ENCODE measurements at places on chromosomes 7 and 10.

GRCh38 chr10:86688398-86688921, 20.1 kb downstream of the LDB3 start:
- H3K27me3 ChIP-seq = no peaks in the 10 kb centered on the region
- no peak overlapping the region for H3K4me3 ChIP-seq
- no peak overlapping the region for H3K27ac ChIP-seq
- no peaks in the 10 kb centered on the region for H3K36me3 ChIP-seq
- peak; percentile 68 for DNase-seq

GRCh38 chr7:38934051-38934450, 25.1 kb upstream of the VPS41 start:
- 0 out of 2 replicates have a peak, but pooled peaks cover 1% of the 10 kb centered on the region for H3K4me1 ChIP-seq
- H3K27me3 ChIP-seq = no peaks in the 10 kb centered on the region
- no peaks in the 10 kb centered on the region for H3K36me3 ChIP-seq

- H3K36me3 ChIP-seq = no peaks in the 10 kb centered on the region
Observed at GRCh38 chr7:33893377-33893776, 12.0 kb upstream of the BMPER start.

GRCh38 chr7:120988591-120989256, at the start of gene CPED1:
Gene CPED1, plus strand, starts transcription at chr7:120988711. Its CDS starts 911 bp downstream, at chr7:120989622.
- no peaks in the 10 kb centered on the region for H3K4me1 ChIP-seq
- DNase-seq = no peak
- H3K4me3 ChIP-seq = peak within 1 kb of the TSS; percentile 33
- H3K36me3 ChIP-seq = no peaks in the 10 kb centered on the region
- H3K27ac ChIP-seq = no peak within 1 kb of the TSS

GRCh38 chr7:100469227-100470044, 5.4 kb upstream of the SPACDR start:
- H3K36me3 ChIP-seq = no peaks in the 10 kb centered on the region
- H3K27me3 ChIP-seq = no peaks in the 10 kb centered on the region
- peaks cover 5% of the 10 kb centered on the region for H3K4me1 ChIP-seq
- no peak overlapping the region for H3K4me3 ChIP-seq

DNA sequence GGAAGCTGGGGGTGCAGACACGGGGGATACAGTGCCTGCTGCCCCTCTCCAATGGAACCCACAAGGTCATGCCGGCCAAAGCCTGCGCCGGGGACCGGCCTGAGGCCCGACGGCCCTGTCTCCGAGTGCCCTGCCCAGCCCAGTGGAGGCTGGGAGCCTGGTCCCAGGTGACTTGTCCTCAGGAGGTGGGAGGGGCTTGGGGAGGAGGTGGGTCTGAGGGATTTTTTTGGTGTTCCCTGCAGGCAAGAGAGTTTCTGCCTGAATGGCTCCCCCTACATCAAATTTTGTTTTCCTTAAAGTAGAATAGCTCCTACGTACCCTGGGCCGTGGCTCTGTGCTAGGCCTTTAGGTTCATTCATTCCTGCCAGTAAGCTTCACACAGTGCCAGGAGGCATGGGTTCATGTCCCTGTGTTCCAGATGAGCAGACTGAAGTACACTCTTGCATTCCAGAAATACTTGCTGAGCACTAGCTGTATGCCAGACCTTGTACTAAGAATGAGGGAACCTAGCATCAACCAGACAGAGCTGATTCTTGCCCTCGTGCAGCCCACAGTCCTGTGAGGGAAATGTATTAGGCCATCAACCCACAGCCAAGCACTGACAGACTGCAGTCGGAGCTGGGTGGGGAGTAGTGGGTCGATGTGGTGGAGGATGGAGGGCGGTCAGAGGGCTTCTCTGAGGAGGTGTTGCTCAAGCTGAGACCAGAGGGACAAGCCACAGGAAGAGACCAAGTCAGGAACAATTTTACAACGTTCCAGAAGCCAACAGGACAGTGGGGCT, 31.1 kb downstream of the TBATA start:
- peaks cover 1% of the 10 kb centered on the region for H3K4me1 ChIP-seq
- no peak overlapping the region for H3K4me3 ChIP-seq
- no peaks in the 10 kb centered on the region for H3K27me3 ChIP-seq

DNA sequence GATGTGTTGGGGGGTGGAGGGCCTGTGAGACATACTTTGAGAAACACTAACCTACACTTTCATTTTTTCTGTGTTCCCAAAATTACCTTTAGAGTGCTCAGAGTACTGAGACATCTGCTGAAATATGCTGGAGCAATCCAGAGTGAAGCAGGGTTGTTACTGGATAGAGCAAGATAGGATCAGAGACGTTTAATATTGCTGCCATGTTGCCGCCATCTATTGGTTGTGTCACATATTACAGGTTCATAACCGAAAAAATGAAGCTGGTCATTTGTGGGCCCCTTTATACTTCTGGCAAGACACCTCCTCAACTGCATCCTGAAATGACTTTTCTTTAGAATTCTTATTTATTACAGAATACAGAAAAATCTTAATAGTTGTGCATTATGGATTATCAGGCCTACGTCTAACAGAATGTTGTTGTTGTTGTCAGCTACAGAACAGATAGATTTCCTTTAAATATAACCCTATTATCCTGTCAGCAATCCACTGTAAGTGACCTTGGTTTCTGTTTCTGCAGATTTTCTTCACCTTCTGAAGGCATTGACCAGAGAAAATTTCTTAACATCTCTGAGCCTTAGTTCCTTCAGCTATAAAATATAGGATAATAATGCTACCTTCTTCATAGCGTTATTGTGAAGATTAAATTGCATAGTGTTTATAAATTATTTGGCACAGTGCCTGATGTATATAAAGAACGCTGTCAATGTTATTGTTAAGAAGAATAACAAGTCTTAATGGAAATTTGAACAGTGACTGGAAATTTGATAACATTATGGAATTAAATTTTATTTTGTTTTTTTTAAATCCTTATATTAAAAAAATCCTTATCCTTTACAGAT, 16.2 kb upstream of the DLD start:
- H3K36me3 ChIP-seq = no peaks in the 10 kb centered on the region
- no peak for DNase-seq
- H3K4me1 ChIP-seq = no peaks in the 10 kb centered on the region

DNA sequence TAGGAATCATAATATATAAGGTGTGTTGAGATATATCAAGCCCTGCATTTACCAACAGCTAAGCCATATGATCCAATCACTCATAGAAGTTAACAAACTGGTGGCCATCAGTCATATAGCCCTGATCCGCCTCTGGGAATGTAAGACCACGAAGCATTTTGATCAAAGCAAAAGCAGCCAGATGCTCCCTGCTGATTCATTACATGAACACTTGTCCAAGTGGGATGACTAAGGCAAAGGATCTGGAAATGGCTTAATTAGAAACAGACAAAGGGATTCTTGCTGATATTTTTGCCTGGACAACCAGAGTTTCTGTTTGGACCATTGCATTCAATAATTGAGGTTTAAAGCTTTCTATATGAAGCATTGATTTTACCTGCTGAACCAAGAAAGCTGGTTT, 535.5 kb downstream of the GPAM start:
- no peaks in the 10 kb centered on the region for H3K4me1 ChIP-seq
- H3K27ac ChIP-seq = no peak overlapping the region
- no peaks in the 10 kb centered on the region for H3K36me3 ChIP-seq
- no peak overlapping the region for H3K4me3 ChIP-seq
- H3K27me3 ChIP-seq = no peaks in the 10 kb centered on the region
- DNase-seq = no peak

GRCh38 chr7:100874577-100875355, at the start of gene SRRT:
Gene SRRT, plus strand, starts transcription at chr7:100875103. Its CDS starts 488 bp downstream, at chr7:100875591.
- peak within 1 kb of the TSS; percentile 76 for H3K4me3 ChIP-seq
- no peak within 1 kb of the TSS for H3K27ac ChIP-seq
- peaks cover 25% of the 10 kb centered on the region for H3K36me3 ChIP-seq
- H3K4me1 ChIP-seq = no peaks in the 10 kb centered on the region
- peak; percentile 94 for DNase-seq

GRCh38 chr10:23412223-23412622, 26.7 kb upstream of the OTUD1 start:
- DNase-seq = no peak
- no peak overlapping the region for H3K4me3 ChIP-seq
- H3K27me3 ChIP-seq = no peaks in the 10 kb centered on the region
- H3K4me1 ChIP-seq = peaks cover 1% of the 10 kb centered on the region
- no peaks in the 10 kb centered on the region for H3K36me3 ChIP-seq

- peaks cover 23% of the 10 kb centered on the region for H3K36me3 ChIP-seq
- peak overlapping the region; percentile 88 for H3K4me3 ChIP-seq
- no peaks in the 10 kb centered on the region for H3K27me3 ChIP-seq
Observed at GRCh38 chr10:43395571-43396060, 13.4 kb downstream of the HNRNPF start.

GRCh38 chr7:135192914-135193536, 18.3 kb downstream of the WDR91 start:
- DNase-seq = no peak
- H3K27ac ChIP-seq = no peak overlapping the region
- H3K36me3 ChIP-seq = peaks cover 14% of the 10 kb centered on the region
- H3K4me3 ChIP-seq = no peak overlapping the region

DNA sequence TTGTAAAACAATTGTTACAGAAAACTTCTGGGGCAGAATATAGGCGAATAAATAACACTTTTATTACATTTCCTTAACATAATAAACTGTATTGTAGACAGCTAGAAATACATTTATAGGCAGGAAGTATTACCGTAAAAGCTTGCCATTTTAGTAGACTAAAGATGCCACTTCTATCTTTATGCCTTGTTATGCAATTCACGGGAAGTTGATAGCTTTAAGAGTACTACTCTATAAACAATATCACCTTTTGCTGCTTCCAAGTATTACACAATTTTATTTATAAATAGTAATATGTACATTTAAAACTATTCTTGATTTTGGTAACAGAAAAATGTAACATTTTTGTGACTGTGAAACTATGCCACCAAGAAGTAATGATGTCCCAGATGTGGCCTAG, 37.9 kb downstream of the PALS2 start:
- no peaks in the 10 kb centered on the region for H3K27me3 ChIP-seq
- H3K27ac ChIP-seq = no peak overlapping the region

GRCh38 chr7:120955577-120956149, 5.1 kb downstream of the ING3 start:
- no peak overlapping the region for H3K4me3 ChIP-seq
- no peaks in the 10 kb centered on the region for H3K27me3 ChIP-seq
- H3K27ac ChIP-seq = no peak overlapping the region
- H3K36me3 ChIP-seq = no peaks in the 10 kb centered on the region
- H3K4me1 ChIP-seq = no peaks in the 10 kb centered on the region
- DNase-seq = no peak
